Activated CD4-positive, alpha-beta T cell treated with anti-CD3 and anti-CD28 coated beads for 24 hours (primary cell): ENCODE measurements at places on chromosomes 5 and 9.

DNA sequence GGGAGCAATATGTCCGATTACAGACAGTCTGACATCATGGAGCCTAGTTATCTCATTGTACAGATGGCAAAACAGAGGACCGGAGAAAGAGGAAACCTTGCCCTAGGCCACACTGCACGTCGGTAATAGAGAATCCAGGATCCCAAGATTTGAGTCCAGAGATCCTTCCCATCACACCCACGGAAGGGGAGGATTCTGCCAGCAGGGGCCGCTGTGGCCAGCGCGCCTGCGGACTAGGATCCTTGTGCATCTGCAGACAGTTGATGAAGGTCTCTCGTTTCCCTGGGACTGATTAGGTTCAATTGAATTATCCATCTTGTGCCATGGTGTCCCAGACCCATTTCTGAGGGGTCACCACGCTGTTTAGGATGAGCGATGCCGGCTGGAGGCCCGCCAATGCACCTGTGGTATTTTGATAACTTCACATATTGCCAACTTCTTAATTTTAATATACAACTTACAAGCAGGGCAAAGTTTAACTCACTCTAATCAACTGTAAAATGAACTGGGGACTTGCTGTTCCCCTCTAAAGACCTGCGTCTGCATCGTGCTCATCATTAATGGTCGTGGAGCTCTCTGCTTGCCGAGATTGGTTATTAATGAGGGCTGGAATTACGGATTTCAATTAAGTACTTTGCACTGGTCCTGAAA is 592.7 kb upstream of the BRINP1 start:
- no peak for DNase-seq

DNA sequence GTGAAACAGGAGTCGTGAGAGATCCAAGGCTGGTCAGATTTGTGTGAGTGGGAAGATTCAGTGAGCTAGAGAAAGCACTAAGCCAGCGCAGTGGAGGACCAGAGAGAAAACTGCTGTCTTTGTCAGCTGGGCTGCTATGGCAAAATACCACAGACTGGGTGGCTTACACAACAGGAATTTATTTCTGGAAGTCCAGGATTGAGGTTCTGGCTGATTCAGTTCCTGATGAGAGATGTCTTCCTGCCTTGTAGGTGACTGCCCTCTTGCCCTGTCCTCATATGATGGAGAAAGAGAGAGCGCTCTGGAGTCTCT is 24.2 kb upstream of the ANKRD33B start:
- DNase-seq = no peak

GRCh38 chr5:124963236-124963919 is 216.9 kb upstream of the ZNF608 start:
- DNase-seq = no peak

DNA sequence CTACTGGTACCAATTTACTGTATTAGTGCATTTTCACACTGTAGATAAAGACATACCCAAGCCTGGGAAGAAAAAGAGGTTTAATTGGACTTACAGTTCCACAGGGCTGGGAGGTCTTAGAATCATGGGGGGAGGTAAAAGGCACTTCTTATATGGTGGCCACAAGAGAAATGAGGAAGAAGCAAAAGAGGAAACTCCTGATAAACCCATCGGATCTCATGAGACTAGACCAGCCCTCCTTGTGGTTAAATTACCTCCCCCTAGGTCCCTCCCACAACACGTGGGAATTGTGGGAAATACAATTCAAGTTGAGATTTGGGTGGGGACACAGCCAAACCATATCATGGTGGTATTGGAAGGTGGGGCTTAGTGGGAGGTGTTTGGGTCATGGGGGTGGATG is 56.5 kb upstream of the SPDL1 start:
- DNase-seq = no peak

- no peak for DNase-seq
Observed at GRCh38 chr5:138837160-138837559, 38.0 kb downstream of the LRRTM2 start.

- DNase-seq = no peak
Observed at GRCh38 chr5:43635374-43635773, 32.4 kb downstream of the NNT start.

DNA sequence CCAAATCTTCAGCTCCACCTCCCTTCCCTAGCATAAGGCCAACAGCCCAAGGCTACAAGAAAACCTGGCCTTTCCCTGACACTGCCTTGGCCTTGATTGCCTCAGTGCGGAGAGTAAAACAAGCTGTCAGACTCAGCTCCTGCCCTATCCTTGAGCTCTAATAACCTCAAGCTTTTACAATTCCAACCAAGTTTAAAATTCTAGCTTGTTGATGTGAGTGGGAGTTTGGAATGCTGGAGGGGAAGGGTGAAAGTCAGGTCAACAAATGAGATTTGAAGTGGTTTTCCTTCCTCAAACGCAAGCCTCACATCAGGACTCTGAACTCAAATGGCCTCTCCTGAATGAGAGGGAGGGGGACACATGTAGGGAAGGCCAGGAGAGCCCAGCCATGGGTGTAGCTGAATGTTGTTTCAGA is 197.0 kb upstream of the VLDLR start:
- DNase-seq = no peak

- no peak for DNase-seq
Observed at GRCh38 chr9:126125577-126125976, 201.1 kb upstream of the MVB12B start.

DNA sequence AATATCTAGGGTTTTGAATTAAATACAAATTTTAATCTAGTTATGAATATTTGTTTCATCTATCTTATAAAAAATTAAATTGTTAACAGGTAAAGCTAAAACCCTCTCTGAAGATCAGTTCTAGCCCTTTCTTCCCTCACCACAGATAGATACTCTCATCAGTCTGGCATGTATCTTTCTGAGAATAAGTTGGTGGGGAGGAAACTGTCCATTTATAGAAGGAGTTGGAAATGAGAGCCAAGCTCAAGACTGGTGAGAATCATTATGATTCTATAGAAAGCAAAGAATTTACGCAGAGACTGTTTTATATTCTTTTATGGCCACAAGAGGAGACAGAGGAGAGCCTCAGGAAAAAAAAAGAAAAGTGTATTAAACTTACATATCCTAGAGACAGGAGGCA is 59.0 kb downstream of the STARD4 start:
- no peak for DNase-seq

GRCh38 chr9:91315191-91315590 is 46.5 kb downstream of the AUH start:
- DNase-seq = no peak

- DNase-seq = no peak
Observed at GRCh38 chr5:104757915-104758314, 1195.3 kb upstream of the NUDT12 start.

DNA sequence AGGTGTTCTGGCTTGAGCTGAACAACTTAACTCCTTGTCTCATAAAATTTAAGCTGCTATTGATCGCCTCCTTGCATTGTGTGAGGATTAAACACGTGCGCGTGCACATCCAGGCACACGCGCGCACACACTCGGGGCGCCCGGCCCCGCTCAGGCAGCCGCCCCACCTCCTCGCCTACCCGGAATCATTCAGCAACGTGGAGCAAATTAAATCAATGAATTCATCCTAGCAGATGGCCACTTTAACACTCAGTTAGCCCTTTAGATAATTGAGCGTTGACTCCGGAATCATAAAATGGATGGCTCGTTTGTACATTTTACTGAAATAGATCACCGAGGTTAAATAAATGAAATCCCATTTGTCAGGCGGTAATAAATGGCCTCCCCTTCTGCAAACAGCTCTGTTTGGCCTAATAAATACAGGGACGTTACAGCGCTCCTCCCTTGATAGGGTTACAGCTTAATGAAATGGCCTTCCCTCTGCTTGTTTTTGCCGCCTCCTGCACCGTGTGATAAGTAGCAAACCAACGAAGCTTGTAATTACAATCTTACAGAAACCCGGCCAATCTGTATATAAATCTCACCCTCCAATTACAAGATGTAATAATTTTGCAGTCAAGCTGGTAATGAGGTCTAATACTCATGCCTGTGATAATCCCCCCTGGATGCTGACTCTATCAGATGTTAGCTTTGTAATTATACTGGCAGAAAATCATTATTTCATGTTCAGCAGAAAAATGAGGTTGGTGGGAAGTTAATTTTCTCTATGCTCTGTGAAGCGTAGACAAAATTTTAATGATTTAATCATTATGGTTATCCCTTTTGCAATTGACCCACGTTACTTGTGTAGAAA is 229.7 kb upstream of the IRX4 start:
- DNase-seq = no peak
